Endothelial cell (in vitro differentiated cells): ENCODE measurements at places on chromosomes 2 and 18.

- peaks cover 4% of the 10 kb centered on the region for H3K27me3 ChIP-seq
- H3K27ac ChIP-seq = no peak overlapping the region
- H3K36me3 ChIP-seq = peaks cover 4% of the 10 kb centered on the region
- H3K4me1 ChIP-seq = peaks cover under 1% of the 10 kb centered on the region
These were observed 401.6 kb upstream of the TNP1 start for GRCh38 chr2:217261452-217261851.

DNA sequence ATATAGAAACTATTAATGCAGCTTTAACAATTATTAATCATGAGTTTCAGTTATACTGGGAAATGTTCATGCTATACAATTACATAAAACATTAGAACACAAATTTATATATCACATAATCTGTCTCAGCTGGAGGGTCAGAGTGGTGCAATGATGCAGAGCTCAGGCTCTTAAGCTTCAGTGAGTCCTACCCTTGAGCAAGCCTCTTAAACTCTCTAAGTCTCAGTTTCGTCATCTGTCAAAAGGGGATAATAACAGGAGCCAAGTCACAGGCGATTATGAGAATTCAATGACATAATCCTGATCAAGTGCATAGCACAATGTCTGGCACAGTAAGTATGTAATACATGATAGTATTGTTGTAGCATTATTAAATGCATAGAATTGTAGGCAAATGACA, 46.0 kb downstream of the LAMA1 start:
- H3K27ac ChIP-seq = no peak overlapping the region
- DNase-seq = no peak
- H3K36me3 ChIP-seq = no peaks in the 10 kb centered on the region
- H3K4me1 ChIP-seq = peaks cover 11% of the 10 kb centered on the region
- H3K27me3 ChIP-seq = peaks cover 2% of the 10 kb centered on the region
- H3K4me3 ChIP-seq = no peak overlapping the region

DNA sequence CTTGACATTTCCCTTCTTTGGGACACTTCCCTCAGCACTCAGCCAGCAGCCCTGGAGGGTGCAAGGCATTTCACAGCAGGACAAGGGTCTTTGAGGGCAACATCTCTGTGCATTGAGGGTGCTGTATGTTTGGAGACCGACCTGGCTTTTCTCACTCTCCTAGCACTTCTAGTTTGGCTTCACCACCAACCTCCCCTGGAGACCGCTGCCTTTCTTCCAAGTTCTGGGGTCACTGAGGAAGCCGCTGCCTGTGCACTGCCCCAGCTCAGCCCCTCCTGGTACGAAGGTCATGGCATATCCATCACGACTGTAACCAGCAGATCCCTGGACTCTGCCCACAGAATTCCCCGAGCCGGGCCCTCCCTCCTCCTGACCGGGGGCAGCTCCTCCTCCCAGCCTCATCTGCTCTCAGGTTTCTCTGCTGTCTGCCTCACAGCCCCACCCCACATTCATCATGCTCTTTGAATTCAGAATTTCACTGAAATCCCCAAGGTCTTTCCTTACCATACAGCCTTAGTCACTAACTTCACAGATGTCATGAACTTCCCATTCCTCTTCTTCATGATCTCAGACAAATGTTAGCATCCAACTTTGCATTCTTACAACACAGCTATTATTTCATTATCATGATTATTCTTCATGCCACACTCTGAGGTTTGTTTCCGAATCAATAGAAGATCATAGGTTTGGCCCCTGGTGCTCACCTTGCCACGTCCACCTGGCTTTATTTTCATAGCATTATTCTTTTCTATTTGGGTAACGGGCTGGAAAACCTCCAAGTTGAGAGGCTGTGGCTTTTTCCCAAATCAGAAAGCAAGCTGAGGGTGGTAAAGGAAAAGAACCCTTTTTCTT, 113.0 kb upstream of the COPS8 start:
- H3K36me3 ChIP-seq = no peaks in the 10 kb centered on the region
- no peaks in the 10 kb centered on the region for H3K4me1 ChIP-seq
- H3K27me3 ChIP-seq = peaks cover 4% of the 10 kb centered on the region
- no peak overlapping the region for H3K27ac ChIP-seq

DNA sequence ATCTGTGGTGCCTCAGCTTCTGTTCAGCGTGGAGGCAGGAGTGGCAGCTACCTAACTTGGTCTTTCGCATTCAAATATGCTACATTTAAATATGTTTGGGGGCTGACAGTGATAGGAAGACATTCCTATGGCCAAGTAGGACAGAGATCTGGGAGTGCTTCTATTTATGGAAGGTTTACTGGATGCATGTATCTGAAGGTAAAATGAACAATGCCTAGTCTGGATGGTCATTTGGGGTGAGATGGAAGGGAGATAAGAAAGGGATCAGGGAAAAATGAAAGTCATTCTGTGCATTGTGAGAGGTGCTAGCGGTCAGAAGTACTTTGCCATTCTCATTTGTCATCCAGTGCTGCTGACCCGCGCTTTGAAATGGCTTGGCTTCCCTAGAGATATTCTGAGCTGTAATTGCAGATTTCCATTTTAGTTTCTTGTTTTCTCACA, 300.9 kb upstream of the FBXO11 start:
- H3K4me3 ChIP-seq = no peak overlapping the region
- H3K4me1 ChIP-seq = peaks cover 8% of the 10 kb centered on the region
- peaks cover 4% of the 10 kb centered on the region for H3K36me3 ChIP-seq
- H3K27ac ChIP-seq = no peak overlapping the region
- DNase-seq = no peak
